ENCODE measurements at places on chromosomes 11 and 22.

DNA sequence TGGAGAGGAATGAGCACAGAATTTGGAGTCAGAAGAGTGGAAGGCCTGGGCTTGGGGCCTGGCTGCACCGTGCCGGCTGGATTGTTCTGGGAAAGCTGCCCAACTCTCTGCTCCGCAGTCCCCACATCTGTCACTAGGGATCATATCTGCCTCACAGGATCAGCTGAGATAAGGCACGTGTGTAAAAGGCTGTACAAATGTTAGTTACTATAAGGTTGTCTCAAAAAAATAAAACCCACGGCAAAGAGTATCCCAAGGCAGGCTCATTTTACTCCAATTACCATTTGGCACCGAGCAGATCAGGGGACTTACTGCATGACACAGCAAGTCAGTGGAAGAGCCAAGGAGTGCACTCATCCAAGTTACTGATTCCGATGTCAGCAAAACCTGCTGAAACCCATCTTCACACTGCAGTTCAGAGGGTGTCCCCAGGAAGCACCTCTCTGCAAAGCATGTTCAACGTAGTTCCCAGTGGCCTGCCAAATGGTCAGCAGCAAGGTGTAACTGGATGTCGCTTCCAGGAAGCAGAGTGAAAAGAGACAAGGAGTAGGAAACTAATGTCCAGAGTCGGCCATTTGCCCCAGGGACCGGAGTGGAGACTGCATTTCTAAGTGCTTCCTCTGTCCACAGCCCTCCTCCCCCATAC, 18.1 kb upstream of the MRTFA start:
- DNase-seq = peak; percentile 85

GRCh38 chr11:2565447-2566222, 120.8 kb downstream of the KCNQ1 start:
- no peak for DNase-seq

- DNase-seq = no peak
Measured at GRCh38 chr11:87306262-87306851, 268.6 kb downstream of the TMEM135 start.

DNA sequence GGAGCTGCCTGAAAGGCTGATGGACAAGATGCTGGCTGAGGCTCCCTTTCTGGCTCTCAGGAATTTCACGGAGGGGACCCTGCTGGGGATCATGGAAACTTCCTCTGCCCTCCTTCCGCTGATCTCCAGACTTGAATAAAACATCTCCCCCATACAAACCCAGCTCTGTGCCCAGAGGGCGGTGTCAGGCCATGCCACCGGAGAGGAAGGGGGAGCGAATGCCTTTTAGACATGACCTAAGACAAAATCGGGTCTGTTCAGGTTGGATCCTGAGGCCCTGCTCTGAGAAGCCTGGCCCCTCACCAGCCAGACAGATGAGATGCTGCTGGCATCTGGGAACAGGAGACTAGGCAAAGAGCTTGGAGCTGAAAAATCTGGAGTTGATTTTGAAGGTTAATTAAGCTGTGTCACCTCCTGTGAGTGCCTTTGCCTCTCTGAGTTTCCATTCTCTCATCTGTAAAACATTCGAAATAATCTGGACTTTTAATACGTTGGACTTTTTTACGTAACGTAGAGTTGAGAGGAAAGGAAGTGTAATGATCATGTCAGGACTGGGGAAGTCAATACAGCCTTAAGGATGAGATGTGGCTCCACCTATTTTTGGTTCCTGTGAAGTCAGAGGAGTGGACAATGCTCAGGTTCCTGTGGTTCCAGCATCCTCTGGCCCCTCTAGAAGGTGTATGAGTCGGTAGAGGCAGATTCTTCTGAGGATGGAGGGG, 163.6 kb downstream of the ST3GAL4 start:
- DNase-seq = no peak

DNA sequence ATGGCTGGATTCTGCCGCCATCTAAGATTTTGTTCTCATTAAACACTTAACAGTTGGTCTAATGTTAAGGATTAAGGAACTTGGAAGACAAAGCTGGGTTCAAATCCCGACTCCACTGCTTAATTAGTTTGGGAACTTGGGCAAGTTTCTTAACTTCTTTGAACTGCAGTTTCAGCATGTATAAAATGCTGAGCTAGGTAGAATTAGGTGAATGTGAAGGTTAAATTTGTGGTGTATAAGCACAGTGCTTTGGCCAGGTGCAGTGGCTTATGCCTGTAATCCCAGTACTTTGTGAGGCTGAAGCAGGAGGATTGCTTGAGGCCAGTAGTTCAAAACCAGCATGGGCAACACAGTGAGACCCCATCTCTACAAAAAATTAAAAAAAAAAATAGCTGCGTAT, 160.7 kb upstream of the RASSF10 start:
- DNase-seq = no peak
